Neural crest cell (in vitro differentiated cells): ENCODE measurements at places on chromosomes 7 and 10.

DNA sequence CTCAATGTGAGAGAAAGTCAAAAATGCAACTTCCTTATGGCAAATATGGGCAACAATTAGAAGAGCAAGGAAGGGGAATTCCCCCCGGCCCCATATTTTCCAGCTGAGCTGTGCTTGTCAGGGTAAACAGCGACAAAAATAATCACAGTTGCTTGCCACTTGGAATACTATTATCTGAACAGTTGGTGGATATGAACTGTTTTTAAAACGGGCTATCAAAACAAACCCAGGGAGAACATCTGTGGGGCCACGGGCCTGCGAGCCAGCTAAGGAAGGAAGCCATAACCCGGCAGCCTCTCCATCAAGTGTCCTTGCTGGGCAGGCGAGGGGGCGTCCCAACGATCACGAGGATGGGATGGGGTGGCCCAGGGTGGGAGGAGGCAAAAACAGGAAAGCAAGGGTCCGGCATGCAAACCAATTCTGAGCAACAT is 228.4 kb downstream of the ARHGAP12 start:
- no peak for DNase-seq

- DNase-seq: no peak
Measured at GRCh38 chr7:141418066-141418465, 133.1 kb upstream of the AGK start.

GRCh38 chr10:24113901-24114300 is 95.0 kb upstream of the KIAA1217 start:
- no peak for DNase-seq

DNA sequence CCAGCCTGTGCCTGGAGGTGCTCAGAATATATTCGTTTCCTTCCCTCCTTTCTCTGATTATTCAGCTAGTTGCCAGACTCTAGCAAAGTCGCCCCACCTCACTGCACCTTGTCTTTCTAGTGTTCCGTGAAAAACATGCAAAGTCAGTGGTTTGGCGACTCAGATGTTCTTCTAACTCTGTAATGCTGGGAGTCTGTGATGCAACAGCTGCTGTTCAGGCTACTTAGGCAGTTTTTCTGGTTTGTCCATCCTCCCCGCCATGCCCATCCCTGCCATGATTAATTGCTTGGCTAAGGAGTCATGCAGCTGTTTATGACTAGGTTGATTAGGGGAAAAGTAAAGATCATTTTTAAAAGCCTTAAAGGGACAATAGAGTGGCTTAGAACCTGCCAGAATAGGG is 99.4 kb downstream of the MTPN start:
- DNase-seq: no peak

- no peak for DNase-seq
Measured at GRCh38 chr10:112792487-112793201, 157.4 kb upstream of the TCF7L2 start.

GRCh38 chr10:6734286-6734685 is 154.2 kb upstream of the PRKCQ start:
- no peak for DNase-seq

DNA sequence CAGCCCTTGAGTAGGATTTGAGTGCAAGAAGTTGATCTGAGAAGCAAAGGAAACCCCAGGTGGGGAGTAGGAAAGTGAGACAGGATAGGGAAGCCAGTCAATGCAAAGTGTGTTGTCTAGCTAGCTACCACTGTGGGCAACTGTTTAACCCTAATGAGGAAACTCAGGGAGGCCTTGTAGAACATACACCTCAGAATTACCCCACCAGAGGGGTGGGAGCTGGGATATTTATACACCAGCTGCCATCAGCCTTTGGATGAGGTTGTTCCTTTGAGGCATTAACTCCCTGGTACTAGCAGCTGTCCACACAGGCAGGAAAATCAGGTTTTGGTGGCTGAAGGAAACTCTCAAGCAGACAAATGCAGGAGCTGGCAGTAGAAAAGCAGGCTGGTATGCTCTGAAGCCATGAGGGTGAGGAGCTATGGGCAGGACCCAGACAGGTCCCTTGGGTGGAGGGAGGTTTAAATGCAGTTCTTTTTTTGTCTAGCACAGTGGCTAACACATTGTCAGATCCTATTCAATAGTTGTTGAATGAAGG is 60.1 kb upstream of the ARID5B start:
- DNase-seq: no peak

GRCh38 chr7:80984619-80985018 is 65.8 kb upstream of the SEMA3C start:
- no peak for DNase-seq

GRCh38 chr10:33968983-33969382 is 634.5 kb upstream of the NRP1 start:
- DNase-seq: no peak

- DNase-seq: no peak
Measured at GRCh38 chr7:131869986-131870385, 313.6 kb upstream of the PODXL start.

DNA sequence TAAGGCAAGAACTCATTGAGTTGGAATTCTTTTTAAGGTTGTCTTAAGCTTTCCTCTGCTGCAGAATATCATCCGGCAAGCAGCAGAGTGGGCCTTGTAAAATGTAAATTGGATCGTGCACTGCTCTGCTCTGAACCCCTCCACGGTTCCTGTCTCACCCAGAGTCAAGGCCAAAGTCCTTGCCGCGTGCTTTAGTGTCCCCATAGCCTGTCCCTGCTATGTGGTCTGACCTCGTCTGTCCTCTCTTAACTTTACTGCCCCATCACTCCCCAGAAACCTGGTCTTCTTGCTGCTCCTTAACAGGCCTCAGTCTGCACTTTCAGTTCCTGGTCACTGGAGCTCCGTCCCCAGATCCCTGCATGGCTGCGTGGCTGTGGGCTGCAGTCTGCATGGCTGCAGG is 121.6 kb upstream of the SDK1 start:
- no peak for DNase-seq

GRCh38 chr7:1931951-1932270 is 261.8 kb downstream of the ELFN1 start:
- no peak for DNase-seq

DNA sequence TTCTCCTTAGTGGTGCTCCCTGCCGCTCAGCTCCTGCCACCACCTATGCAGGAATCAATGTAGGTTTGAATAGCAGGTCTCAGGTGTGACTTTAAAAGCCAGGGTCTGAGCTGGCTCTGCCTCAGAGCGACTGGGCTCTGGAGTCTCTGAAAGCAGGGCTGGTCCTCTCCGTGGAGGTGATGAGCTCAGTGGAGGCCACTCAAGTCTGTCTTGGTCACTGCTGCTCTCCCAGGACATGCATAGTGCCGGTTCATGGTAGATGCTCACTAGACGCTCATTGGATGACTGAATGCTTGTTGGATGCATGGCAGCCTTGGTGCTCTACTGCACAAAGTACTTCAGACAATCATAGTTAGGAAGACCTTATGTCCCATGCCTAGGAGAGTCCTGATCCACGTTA is 45.1 kb upstream of the PTF1A start:
- DNase-seq: no peak

- DNase-seq: no peak
Measured at GRCh38 chr10:113997428-113997827, 46.2 kb upstream of the ADRB1 start.

DNA sequence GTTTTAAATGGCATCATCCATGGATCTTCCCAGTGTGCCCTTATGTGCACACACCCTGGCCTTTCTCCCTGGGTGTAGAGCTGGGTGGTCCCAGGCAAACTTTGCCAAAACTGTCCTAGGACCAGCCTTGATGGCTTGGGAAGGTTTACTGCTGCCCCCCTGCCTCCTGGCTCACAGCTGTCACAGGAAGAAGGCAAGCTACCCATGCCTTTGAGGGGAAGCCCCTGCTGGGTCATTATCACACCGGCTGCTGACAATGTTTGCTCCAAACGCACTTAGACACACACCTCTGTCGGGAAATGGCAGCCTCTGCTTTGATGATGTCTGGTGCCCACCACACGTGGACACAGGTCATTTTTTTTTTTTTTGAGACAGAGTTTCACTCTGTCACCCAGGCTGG is 25.2 kb upstream of the FIGNL1 start:
- no peak for DNase-seq

- no peak for DNase-seq
Measured at GRCh38 chr7:151056283-151056665, 1.4 kb downstream of the CDK5 start.

DNA sequence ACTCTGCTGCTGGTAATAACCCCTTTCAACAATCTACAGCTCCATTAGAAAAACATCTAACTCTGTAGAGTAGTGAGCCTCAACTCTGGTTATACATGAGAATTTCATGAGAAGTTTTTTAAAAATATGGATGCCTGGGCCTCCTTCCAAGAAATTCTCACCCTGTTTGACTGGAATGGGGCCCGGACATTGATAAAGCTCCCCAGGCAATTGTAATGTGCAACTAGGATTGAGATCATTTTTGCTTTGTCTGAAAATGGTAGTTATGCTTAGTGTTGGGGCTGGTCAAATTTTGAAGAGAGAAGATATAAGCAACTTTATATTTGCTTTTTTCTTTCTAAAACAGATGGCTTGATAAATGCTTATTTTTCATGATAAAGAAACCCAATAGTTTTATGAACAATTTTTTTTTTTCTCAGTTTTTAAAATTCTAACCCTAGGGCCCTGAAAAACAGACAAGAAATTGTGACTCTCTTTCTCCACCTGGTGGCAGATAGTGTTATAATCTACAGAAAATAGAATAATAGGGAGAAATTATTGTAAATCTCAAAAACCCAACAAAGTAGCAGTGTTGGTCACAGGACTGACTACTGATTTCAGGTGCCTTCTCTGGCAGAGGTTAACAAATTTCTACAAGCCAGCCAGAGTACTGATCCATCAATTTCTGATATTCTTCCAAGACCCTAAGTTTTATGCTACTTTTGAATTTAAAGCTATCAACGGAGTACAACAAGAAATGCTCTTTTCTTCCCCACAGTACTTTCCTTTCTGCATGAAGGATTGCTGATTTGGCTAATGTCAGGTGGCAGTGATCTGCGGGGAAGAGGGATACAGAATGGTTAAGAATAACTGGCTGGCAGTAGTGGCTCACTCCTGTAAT is 174.8 kb downstream of the DKK1 start:
- no peak for DNase-seq

- DNase-seq: no peak
Measured at GRCh38 chr10:94061026-94061425, 67.3 kb downstream of the PLCE1 start.

DNA sequence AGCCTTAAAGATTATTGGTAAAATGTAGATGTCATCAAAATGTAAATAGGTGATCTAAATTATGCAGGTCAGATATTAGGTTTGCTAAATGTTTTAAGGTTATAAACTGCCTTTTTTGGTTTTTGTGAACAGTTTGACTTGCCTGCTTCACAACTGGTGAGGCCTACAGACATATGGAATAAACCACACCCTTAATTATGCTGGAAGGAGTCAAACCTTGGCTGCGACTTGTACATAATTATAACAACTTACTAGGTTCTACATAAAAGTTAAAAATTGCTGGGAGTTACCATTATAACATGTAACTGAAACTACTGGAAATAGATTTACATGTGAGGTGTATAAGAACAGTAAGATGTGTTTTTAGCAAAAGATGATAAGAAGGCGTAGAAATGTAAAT is 31.5 kb upstream of the OPTN start:
- no peak for DNase-seq

- no peak for DNase-seq
Measured at GRCh38 chr10:31701546-31701945, 227.1 kb downstream of the ARHGAP12 start.

GRCh38 chr10:43922335-43923280 is 273.9 kb upstream of the ZNF32 start:
- DNase-seq: no peak

DNA sequence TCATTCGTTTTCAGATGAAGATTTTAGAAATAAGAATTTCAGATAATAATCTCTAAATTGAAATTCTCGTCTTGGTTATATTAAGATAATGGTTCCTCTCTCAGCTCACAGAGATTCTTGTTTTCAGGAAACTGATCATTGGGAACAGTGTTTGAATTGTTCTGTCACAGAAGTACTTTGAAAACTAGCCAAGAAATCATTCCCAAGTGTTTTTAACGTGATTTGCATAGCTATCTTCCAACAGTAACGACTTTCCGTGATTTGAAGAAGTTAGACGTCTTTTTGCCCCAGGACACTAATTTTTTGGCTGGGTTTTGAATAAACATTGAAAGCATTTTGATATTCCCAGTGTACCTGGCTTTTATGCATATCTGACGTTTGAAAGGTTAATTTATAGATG is 116.0 kb downstream of the CDCA7L start:
- no peak for DNase-seq
